G401 (cell line): ENCODE measurements at places on chromosomes 7 and 10. TPM values are rescaled to one million over a fixed set of nuclear protein-coding genes. Genes with fewer than 3 reads are reported as not detected.

DNA sequence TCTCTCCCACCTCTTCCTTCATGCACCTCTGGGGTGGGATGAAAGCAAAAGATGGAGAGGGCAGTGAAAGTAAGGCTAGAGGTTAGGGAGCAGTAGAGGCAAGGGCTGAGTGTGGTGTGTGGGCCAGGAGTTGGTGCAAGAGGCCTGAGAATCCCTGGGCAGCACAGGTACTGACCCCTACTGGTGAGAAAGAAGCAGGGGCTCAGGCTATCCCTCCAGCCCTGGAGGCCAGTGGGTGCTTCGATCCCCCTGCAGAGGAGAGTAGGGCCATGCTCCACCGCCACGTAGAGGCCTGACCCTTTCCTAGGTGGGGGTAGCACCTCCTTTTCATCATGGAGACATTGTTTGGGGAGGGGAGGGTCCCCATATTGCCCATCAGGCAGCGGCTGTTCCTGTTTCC is 9.8 kb downstream of the CDHR1 start:
- no peak for DNase-seq

- no peak for DNase-seq
Measured at GRCh38 chr7:31924251-31924650, 146.0 kb downstream of the PDE1C start.

GRCh38 chr10:22305721-22306120 is 10.5 kb upstream of the COMMD3 start:
- DNase-seq = no peak

DNA sequence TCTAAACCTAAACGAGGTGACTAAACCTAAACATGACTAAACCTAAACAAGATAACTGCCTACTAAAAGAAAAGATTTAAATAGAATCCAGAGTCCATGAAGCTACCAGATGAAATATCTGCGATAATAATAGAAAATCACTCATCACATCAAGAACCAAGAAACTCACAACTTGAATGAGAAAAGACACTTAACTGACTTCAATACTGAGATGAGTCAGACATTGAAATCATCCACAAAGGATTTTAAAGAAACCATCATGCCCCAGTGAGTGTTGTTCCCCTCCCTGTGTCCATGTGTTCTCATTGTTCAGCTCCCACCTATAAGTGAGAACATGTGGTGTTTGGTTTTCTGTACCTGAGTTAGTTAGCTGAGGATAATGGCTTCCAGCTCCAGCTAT is 416.0 kb downstream of the CALN1 start:
- DNase-seq = no peak

DNA sequence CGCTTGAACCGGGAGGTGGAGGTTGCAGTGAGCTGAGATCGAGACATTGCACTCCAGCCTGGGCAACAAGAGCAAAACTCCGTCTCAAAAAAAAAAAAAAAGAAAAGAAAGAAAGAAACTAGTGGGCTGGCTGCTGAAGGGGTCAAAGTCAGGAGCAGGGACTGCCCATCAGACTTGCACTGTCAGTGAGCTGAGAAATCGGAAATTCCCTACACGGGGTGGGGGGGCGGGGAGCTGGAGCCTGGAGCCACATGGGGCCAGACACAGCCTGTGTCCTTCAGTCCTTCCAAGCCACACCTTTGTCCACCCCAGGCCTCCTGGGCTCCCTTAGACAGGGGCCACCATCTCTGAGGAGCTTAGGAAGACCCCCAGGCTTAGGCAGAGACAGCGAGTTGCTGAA is 34.5 kb downstream of the SRRM3 start:
- DNase-seq = no peak

The CNNM1 gene
- total RNA-seq = 0.37 and 0.81 TPM in 2 replicates

- no peak for DNase-seq
Measured at GRCh38 chr7:70719125-70719524, 412.8 kb upstream of the GALNT17 start.

DNA sequence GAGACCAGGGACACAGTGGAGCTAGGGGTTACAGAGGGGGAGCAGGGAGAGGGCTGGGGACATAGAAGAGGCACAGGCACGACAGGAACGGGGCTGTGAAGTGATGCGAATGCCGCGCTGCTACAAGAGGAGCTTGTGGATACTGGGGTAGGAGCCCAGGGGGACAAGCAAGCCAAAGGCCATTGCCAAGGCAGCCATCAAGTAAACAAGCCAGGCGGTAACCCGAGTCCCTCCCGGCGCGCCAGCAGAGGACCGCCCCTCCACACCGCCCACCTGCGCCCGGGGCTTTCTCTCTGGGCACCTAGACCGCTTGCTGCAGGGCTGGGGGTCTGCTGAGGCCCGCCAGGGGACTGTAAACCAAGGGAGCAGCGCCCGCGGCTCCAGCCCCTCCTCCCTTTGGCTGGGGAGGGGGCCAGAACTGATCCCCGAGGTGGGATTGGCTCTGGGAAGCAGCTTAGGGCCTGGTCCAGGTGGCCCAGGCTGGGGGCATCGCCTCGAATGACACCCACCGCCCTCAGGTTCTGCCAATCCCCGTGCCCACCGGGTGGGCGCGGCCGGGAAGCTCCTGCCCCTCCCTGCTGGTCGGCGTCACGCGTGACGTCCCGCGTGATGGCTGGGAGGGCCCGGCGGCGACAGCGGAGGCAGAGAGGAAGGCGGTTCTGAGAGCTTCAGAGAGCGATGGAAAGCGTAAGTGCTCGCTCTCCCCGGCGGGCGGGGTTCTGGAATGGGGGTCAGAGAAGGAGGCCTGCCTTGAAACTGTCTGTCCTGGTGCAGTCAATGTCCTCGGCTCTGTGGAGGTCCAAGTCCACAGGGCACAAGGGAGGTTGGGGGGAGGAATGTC is 982 bp downstream of the SFXN3 start:
- DNase-seq = peak; percentile 88

GRCh38 chr7:29315892-29316270 is 121.3 kb downstream of the CHN2 start:
- DNase-seq = no peak

The HOXA1 gene
- 11.8 and 15.5 TPM in 2 replicates for total RNA-seq

- no peak for DNase-seq
Measured at GRCh38 chr7:99374111-99375064, at the start of gene ARPC1B. Gene ARPC1B (plus strand): TSS chr7:99374730. CDS start chr7:99385715, 10,985 bp downstream.

- DNase-seq = no peak
Measured at GRCh38 chr7:28378574-28379149, 33.7 kb upstream of the CREB5 start.

GRCh38 chr10:113822174-113822573 is 31.7 kb downstream of the DCLRE1A start:
- no peak for DNase-seq

- DNase-seq = no peak
Measured at GRCh38 chr7:104962781-104963180, 51.2 kb upstream of the KMT2E start.

GRCh38 chr7:68078157-68078710 is 1081.6 kb downstream of the TYW1 start:
- no peak for DNase-seq

The EBLN1 gene
- total RNA-seq = 1.3 TPM in 1 of 2 replicates, not detected in the other

DNA sequence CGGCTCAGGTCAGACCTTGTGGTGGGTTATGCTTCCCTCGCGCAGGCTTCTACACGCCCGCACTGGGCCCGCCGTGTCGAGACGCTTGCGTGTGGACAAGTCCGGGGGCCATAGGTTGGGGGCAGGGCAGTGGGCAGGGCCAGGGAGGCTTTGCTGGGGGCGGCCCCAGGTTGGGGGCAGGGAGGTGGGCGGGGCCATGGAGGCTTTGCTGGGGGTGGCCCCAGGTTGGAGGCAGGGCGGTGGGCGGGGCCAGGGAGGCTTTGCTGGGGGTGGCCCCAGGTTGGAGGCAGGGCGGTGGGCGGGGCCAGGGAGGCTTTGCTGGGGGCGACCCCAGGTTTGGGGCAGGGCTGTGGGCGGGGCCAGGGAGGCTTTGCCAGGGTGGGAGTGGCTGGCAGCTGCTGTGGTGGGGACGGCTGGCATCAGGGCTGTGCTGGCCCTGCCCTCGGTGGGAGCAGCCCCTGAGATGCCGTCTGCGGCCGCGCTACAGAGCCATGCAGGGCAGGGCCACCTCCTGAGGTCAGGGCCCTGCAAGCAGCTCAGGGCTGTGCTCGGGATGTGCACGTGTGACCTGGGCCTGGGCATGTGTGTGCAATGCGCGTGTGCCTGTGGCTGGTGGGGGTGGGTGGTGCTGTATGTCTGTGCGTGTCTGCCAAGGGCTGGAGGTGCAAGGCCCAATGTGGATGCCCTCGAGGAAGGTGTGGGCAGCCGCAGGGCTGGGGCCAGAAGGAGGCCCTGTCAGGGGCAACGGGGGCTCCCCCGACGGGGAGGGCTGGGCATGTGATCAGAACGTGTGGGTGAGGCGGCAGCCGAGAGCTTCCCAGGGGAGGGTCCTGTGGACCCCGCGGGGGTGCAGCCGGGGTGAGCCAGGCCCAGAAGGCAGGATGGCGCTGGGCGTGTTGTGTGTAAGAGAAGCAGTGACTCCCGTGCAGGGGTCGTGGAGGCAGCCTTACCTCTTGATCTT is 72.5 kb upstream of the NKX6-2 start:
- DNase-seq = no peak

DNA sequence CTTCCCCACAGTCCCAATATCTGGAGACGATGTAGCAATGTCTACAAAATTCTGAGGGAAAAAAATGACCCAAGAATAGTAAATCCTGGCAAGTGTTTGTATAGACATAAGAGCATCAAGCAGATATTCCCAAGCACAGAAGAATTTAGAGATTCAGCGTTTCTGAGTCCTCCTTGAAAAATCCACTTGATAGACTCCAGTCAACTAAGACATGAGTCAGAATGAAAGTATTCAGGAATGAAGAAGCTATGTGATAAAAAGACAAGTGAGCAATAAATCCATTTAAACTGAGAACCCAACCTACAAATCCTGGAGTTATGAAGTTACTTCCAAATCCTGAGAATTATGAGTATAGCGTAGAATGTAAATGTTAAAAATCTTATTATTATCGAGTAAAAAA is 86.1 kb upstream of the NPY start:
- no peak for DNase-seq

The SEC61A2 gene
- total RNA-seq = 10.5 TPM in 2 replicates

The FBXO24 gene
- total RNA-seq = 0.78 TPM in 1 of 2 replicates, not detected in the other

- no peak for DNase-seq
Measured at GRCh38 chr10:28738200-28738599, 60.9 kb downstream of the BAMBI start.

The HYAL4 gene
- not detected in 2 replicates for total RNA-seq

- no peak for DNase-seq
Measured at GRCh38 chr7:29556405-29557195, 7.0 kb upstream of the PRR15 start.

DNA sequence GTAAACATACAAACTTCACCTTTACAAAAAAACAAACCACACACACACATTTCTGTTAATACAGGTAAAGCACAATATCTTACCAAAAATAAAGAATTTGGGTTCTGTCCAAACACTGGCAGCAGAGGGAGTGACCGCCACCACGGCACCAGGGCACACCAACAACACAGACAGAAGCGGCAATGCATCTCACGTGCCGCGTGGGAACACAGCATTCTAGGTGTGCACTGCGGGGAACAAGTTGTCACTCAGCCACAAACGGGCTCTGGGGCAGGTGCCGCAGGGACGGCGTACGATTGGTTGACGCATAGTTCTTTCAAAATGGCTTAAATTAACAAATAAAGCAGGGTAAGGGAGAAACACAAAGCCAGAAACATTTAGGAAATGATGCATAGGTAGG is 22.3 kb downstream of the PDGFA start:
- no peak for DNase-seq

DNA sequence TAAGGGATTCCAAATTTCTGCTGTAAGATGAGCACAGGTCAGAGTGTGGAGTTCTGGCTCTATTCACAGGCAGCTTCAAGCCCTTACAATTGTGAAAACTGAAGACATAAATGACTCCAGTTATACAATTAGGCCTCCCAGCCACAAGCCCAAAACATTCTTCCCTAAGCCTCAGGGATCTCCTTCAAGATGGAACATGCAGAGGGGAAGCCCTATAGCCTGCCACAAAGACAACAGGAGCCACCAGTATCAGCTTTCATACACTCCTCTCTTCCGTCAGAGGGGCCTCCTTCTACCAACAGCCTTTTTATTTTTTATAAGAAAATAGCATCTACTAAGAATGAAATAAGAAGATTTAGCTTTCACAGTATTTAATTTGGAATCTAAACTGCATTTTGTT is 46.5 kb downstream of the DLD start:
- DNase-seq = no peak
